ENCODE measurements at places on chromosomes 7 and 10. TPM values are rescaled to one million over a fixed set of nuclear protein-coding genes. Genes with fewer than 3 reads are reported as not detected.

Gene C10orf62
- not detected for total RNA-seq

Gene CFAP69
- total RNA-seq: 0.07 TPM

Gene ANKRD7
- 1.2 TPM for total RNA-seq

Gene ADAP1
- 40.9 TPM for total RNA-seq

Gene SCIN
- total RNA-seq: not detected

Gene GBX1
- not detected for total RNA-seq

Gene CCDC6
- 34.8 TPM for total RNA-seq

Gene SAP25
- 12.8 TPM for total RNA-seq

Gene ITPRID1
- total RNA-seq: not detected

Gene IFT22
- 5.1 TPM for total RNA-seq

Gene HECW1
- total RNA-seq: not detected

Gene ACSL5
- 33.7 TPM for total RNA-seq

Gene ZNF786
- total RNA-seq: 4.0 TPM

Gene ADAMTS14
- total RNA-seq: 0.16 TPM

Gene TAS2R41
- total RNA-seq: not detected
